Right renal cortex interstitium (tissue), 3 donors: ENCODE measurements at places on chromosomes 5 and 9. TPM values are rescaled to one million over a fixed set of nuclear protein-coding genes. Genes with fewer than 3 reads are reported as not detected.

Gene HACD4
- 3.1 TPM for polyA plus RNA-seq

Gene IL9
- not detected for polyA plus RNA-seq

Gene TMED9
- 177 TPM for polyA plus RNA-seq

DNA sequence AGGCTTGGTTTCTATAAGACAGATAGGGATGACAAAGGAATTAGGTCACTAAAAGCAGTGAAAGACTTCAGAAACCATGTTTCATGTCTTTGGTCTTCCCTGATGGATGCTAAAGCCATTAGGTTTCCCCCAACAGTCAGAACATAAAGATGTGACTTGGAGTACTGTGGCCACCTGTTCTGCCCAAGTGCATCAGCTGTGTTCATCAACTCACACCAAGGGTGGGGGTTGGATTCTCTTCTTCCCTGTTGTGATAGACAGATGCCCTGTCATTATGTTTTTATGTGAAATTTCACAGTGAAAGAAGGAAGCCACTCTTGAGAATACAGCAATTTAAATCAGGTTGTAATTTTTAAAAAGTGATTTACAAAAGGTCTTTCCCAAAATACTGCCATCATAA, 196.8 kb downstream of the SH3GL2 start:
- no peak for DNase-seq

Gene ZNF367
- polyA plus RNA-seq, result 8.4 TPM

GRCh38 chr5:14492331-14492964, 89.1 kb upstream of the OTULINL start:
- no peak for DNase-seq

- no peak for DNase-seq
These were observed 18.4 kb upstream of the EGFL7 start for GRCh38 chr9:136644343-136644592.

GRCh38 chr9:127943731-127944144, 6.1 kb upstream of the DPM2 start:
- no peak for DNase-seq

Gene MOCS2
- polyA plus RNA-seq, result 86.6 TPM

DNA sequence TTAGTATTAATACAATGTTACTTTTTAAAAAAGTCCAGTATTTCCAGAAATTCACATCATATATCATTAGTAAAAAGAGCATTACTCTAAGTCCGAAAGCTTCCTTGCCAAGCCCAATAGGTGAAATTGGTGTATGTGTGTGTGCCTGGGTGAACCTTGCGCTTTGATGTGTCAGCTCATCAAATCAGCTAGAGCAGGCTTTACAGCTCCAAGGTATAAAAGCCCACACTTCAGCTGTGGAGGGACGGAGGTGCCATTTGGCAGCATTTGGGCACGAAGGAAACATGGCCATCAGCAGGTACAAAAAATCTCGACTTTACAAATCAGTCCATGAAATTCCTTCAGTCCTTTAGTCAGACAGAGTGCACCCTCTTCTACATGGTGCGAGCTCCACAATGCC, 76.5 kb upstream of the IL7R start:
- DNase-seq, result no peak

GRCh38 chr9:95036676-95037075, 280.8 kb downstream of the FANCC start:
- DNase-seq, result no peak

GRCh38 chr5:115709585-115709984, 83.7 kb upstream of the TMED7 start:
- no peak for DNase-seq

DNA sequence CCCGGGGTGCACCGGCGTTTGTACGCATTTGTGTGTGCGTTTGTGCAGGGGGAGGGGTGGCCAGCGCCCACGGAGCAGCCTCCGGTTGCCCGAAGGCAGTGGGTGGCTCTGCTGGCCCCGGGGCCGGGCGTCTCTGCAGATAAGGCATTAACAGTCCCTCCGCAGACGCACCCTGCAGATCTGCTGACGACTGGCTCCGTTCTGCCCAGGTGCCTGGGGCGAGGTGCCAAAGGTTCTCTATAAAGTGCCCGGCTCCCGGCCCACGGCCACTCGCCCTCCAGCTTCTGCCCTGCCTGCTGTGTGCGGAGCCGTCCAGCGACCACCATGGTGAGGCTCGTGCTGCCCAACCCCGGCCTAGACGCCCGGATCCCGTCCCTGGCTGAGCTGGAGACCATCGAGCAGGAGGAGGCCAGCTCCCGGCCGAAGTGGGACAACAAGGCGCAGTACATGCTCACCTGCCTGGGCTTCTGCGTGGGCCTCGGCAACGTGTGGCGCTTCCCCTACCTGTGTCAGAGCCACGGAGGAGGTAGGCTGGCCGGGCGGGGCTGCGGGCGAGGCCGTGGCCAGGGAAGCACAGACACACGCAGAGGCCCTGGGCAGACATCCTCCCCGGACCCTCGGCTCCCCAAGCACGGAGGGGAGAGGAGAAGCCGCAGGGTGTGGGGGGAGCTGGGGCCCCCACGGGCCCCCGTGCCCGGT, at the start of gene SLC6A19:
SLC6A19 (plus strand) TSS at position 269 of the 699 bp plus-strand sequence; CDS start at position 325, 56 bp downstream.
- DNase-seq, result no peak

Gene IFNA13
- polyA plus RNA-seq, result not detected

DNA sequence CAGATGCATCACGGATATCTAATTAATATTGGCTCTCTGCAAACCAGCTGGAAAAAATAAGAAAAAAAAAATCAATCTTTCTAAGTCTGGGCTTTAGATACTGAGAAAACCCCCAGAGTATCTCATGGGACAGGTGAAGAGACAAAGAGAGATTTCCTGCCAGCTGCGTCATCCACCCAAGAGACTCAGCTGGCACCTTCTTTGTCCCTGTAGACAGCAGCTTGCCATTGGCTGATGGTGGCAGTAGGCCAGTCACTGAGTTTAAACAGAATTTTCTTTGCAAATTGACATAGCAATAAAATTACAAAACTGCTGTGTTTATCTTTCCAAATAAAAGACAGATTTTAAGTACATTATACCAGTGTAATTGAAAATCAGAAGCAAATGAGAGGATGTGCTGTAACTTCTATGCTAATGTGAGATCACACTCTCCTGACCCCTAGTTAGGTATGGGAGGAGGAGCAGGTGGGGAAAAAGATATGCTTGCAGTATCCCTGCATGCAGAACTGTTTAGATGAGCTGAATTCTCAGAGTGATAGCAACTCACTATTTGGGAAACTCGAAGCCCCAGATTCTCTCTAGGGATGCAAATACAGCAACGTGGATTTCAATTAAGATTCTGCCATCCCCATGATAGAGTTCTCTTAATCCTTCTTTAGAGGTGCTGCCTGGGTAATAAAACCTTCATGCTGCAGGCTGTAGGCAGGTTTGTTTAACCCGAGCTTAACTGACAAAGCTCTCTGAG, 72.2 kb downstream of the NMUR2 start:
- no peak for DNase-seq

GRCh38 chr9:134889386-134890154, 9.0 kb downstream of the FCN2 start:
- DNase-seq, result no peak

DNA sequence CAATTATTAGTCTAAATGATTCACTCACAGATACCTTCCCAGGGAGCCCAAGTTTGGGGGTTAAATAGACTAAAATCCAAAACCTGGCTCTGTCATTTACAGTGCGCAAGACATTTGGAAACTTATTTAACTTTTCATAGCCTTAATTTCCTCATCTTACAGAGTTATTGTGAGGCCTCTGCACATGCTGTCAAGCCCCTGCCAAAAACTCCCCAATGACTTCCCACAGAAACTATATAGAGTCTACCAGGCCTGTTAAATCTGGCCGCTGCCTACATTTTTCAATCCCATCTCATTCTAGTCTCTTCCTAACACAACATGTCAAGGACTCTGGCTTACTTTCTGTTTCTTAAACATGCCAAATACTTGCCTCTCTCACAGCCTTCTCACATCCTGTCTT, 412.5 kb downstream of the ELAVL2 start:
- no peak for DNase-seq

GRCh38 chr9:81002242-81002641, 687.1 kb downstream of the TLE1 start:
- no peak for DNase-seq

Gene PROB1
- polyA plus RNA-seq, result 1.7 TPM

Gene TMEM174
- polyA plus RNA-seq, result 24.3 TPM

- DNase-seq, result no peak
These were observed 8.7 kb upstream of the GDA start for GRCh38 chr9:72140586-72140985.
